ENCODE measurements at places on chromosomes 3 and 15. TPM values are rescaled to one million over a fixed set of nuclear protein-coding genes. Genes with fewer than 3 reads are reported as not detected.

- no peak for DNase-seq
Observed at GRCh38 chr3:152040319-152040718, 166.9 kb downstream of the SUCNR1 start.

DNA sequence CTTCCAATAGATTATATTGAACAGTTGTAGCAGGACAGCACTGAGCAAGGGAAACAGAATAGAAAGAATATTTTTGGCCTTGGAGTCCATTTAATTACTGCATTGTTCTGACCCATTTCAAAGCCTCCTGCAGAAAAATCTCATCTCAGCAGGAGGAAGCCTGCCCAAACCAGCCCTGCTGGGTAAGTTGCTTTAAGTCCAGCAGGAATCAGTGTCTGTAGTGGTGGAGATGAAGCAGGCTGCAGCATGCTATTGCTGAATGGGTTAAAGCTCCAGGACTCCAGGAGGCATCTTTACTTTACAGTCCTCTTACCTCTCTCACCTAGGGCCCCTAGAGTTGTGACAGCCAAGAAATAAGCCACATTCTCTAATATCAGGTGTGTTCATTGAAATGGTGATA, 380.3 kb upstream of the THBS1 start:
- no peak for DNase-seq

GRCh38 chr3:144018776-144019175, 47.2 kb downstream of the DIPK2A start:
- no peak for DNase-seq

GRCh38 chr3:53083949-53084309, 38.1 kb upstream of the SFMBT1 start:
- DNase-seq, result no peak

- no peak for DNase-seq
Observed at GRCh38 chr3:148857316-148857715, 7.8 kb upstream of the CPA3 start.

DNA sequence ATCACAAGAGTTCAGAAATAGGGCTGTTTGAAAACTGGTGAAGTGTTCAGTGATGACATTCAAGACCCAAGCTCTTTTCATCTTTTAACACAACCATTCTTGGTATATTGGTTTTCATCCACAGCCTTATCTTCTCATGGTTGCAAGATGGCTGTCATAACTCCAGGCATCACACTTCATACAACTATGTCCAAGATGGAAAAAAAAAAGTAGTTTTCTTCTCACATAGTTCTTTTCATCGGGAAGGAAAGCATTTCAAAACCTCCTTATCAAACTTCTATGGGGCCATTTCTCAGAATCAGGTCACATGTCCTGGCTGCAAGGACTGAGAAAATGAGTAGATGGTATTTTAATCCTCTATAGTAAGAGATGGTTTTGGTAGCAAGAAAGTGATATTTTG, 21.1 kb upstream of the MFSD1 start:
- DNase-seq, result no peak

GRCh38 chr3:72536206-72536877, 311.9 kb downstream of the SHQ1 start:
- no peak for DNase-seq

DNA sequence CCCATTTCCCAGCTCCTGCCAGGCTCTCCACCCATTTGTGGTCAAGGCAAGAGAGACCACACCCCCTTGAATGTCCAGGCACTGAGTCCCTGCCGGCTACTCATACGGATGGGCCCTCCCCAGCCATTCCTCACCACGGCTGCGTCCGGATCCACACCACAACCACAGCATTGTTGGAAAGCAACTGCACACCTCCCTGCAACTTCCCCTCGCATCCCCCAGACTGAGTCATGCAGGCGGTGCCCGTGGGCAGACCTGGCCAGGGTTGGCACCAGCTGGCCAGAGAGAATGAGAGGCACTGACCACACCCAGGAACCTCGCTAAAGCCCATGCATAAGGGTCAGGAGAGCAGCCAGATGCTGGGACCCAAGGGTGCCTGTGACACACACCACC, 30.5 kb downstream of the LOXL1 start:
- DNase-seq, result no peak

Gene TM6SF1
- polyA plus RNA-seq, result 2.4 TPM

Gene SETD2
- 73.8 TPM for polyA plus RNA-seq

Gene TRH
- 0.43 TPM for polyA plus RNA-seq

All from left renal pelvis (tissue), 4 donors.